WTC11 (cell line): ENCODE measurements at places on chromosomes 3 and 15. TPM values are rescaled to one million over a fixed set of nuclear protein-coding genes. Genes with fewer than 3 reads are reported as not detected.

Gene IL17RD
- total RNA-seq, result 59.1 to 72.9 TPM (median 66.0 TPM) in 3 replicates

GRCh38 chr3:181695661-181696491 lies 15.8 kb upstream of the SOX2 start:
- DNase-seq, result no peak

DNA sequence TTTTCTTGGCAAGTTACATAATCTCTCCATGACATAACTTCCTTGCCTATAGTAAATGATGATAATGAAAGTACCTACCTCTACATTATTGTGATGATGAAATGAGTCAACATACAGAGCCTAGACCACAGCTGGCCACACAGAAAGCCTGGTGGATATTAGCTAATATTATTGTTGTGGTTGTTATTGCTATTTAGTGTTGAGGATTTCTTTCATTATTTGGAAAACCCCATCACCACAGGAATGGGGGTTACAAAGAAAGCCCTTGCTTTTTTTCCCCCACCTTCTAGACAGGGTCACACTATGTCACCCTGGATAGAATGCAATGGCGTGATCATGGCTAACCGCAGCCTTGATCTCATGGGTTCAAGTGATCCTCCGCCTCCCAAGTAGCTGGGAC lies 125.0 kb downstream of the PDZRN3 start:
- DNase-seq, result no peak

DNA sequence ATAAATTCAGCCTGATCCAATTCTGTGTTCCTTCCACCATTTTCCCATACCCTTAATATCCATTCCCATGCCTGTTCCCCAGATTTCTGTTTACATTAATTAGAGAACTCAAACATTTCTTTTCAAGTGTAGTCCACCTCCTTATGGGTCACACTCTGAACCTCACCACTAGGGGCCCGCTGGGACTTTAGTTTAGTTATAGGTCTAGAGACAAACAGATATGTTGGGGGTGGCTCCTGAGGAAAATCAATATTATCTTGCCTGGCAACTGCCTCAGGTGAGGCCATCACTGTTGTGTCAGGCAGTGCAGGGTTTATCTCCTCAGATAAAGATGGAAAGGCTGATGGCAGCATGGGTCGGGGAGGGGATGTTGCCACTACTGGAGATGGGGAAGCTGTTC lies 72.8 kb downstream of the CLDN1 start:
- DNase-seq, result no peak

DNA sequence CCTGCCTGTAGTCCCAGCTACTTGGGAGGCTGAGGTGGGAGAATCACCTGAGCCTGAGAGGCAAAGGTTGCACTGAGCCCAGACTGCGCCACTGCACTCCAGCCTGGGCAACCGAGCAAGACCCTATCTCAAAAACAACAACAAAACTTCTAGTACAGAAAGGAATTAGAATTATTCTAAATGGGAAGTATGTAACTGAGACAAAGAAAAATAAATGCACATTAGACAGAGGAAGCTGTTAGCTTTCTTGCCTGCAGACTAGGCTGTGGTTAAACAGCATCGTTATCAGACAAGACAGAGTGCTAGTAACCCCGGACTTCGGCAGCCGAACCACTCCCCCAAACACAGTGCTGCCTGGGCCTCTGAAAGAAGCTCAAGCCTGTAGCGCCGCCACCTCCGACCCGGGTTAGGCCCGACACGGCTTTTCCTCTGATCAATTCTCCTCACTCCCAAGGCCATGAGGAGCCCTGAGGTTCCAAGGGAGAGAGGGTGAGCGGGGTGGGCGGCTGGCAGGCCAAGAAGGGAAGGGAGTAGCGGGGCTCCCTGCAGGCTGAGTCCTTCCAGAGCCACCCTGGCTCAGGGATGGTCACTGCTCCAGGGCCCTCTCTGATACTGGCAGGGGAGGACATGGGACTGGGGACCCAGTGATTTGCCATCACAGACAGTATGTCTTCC lies 44.8 kb upstream of the MUC4 start:
- no peak for DNase-seq

DNA sequence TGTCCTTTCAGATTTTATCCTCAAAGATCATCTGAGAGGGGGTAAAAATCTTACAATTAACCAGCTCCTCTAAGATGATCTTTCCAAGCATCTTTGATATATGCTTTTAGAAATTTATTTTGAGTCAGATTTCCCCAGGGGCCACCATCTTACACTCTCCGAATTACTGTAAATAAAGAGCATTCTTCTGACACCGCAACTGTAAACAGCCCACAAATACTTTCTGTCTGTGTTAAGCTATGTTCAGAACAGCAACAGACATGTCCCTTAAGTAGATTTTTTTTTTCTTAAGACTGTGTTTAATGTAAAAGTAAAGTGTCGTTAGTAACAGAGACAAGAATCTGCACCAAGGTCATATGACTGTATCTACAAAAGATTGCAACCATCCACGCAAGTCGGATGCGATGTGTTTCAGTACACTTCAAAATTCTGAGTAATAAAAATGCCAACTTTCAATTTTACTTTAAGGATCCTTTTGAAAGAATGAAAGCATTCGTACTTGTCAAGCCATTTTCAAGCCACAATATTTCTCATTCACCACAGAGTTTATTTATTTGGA lies 159.0 kb upstream of the KCNH8 start:
- DNase-seq, result no peak
